Lower lobe of right lung (tissue), 2 donors: ENCODE measurements at places on chromosomes 12 and 14. TPM values are rescaled to one million over a fixed set of nuclear protein-coding genes. Genes with fewer than 3 reads are reported as not detected.

Gene HOXC4
- total RNA-seq: 0.47 TPM

GRCh38 chr12:11812241-11812585, 162.7 kb downstream of the ETV6 start:
- H3K27me3 ChIP-seq: no peaks in the 10 kb centered on the region
- peaks cover 48% of the 10 kb centered on the region for H3K4me1 ChIP-seq
- no peaks in the 10 kb centered on the region for H3K36me3 ChIP-seq
- H3K27ac ChIP-seq: peak overlapping the region; percentile 54

DNA sequence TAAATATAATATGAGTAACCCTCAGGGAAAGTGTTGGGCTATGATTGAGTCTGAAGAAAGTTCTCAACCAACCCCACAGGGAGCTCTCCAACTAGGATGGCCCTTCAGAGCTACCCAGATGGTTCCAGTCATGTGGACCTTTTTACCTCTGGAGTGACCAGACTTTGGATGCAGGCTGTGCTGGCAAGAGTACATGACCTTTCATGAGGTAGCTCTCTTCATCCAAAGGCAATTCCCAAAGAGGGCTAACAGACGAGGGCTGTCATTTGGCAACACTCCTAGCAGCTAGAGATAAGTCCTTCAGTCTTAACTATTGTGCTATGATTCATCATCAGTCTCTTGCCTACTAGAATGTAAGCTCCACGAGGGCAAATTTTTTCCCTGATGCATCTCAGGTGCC, 75.4 kb downstream of the DUSP6 start:
- H3K4me1 ChIP-seq: peaks cover 15% of the 10 kb centered on the region
- DNase-seq: no peak
- H3K4me3 ChIP-seq: no peak overlapping the region

- H3K27ac ChIP-seq: no peak overlapping the region
- no peaks in the 10 kb centered on the region for H3K27me3 ChIP-seq
- no peak overlapping the region for H3K4me3 ChIP-seq
- DNase-seq: no peak
These were observed 322.4 kb upstream of the DCN start for GRCh38 chr12:91505006-91505405.

Gene MAP1LC3B2
- total RNA-seq: 1.9 TPM

GRCh38 chr14:52325126-52325525, 11.0 kb downstream of the PTGER2 start:
- no peak for DNase-seq
- H3K36me3 ChIP-seq: no peaks in the 10 kb centered on the region
- no peak overlapping the region for H3K4me3 ChIP-seq
- no peaks in the 10 kb centered on the region for H3K27me3 ChIP-seq
- peaks cover 14% of the 10 kb centered on the region for H3K4me1 ChIP-seq

DNA sequence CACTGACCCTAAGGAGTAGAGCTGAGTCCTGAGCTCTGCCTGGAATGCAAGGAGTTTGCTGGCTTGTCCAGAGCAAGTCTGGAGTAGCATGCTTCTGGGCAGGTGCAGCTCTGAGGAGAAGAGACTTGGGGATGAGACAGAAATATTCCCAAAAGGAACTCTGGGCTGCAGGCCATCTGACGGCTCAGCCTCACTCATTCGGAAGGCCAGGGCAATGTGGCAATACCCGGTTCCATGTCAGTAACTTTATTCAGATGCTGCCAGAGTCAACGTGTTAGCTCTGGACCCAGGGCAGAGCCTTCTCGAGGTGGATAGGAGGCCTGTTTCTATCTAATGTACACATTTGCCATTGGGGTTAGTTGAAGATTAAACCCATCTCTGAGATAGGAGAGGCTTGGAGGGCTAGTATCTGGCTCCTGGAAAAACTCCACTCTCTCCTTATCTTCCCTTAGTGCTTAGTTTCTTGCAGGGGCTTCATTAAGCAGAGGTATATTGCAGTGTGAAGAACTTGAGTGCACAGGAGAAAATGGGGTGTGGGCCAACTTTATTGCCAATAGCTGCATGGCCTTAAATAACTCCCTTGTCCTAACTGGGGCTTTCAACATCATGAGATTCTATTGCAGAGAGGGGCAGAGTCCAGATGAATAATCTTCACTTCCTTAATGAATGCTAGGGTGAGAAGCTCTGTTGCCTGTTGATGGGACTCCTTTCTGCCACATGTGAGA, 65.6 kb downstream of the NTF3 start:
- no peaks in the 10 kb centered on the region for H3K27me3 ChIP-seq
- no peak for DNase-seq
- no peaks in the 10 kb centered on the region for H3K36me3 ChIP-seq
- H3K27ac ChIP-seq: no peak overlapping the region
- no peak overlapping the region for H3K4me3 ChIP-seq

DNA sequence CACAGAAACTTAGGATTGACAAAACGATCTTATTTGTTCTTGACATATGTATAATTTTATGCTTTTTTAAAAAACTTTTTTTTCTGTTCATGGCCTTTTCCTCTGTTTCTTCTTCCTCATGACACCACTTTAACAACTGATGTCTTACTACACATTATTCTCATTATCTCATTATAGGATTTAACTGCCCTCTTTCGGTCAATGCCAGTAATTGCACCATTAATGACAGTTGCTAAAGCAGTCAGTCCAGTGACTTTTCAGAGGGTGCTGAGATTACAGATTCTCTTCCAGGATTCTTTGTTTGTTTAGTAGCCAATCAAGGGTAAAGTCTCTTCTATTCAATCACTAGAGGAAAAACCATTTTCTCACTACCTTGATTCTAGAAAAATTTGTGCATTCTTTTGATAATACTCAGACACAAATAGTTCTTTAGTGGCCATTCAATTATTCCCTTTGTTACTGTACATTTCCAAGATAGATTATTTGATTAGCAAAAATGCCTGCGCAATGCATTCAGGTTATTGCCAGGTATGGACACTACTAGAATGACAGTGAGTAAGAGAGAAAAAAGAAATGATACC, 50.1 kb downstream of the KLRG1 start:
- no peak overlapping the region for H3K4me3 ChIP-seq
- H3K36me3 ChIP-seq: no peaks in the 10 kb centered on the region

DNA sequence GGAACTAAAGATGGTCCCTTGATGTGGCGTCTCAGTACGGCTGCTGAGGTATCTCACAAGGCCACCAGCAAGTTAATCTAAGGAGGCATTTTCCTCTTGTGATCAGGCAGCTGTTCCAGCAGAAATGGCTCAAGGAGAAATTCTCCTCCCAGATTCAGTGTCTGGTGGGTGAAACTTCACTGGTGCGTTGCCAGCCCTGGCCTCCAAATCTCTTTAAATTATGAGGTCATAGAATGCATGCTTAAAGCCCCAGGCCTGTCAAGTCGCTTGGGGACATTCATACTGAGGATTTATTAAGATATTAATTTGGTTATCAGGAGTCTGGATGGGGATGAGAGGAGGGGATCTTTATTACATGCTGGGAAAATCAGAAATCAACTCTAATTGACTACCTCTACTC, 72.9 kb downstream of the PPP2R5C start:
- peaks cover 6% of the 10 kb centered on the region for H3K36me3 ChIP-seq
- no peak overlapping the region for H3K27ac ChIP-seq
- no peak for DNase-seq
- H3K27me3 ChIP-seq: no peaks in the 10 kb centered on the region
